ENCODE measurements at places on chromosomes 3 and 15.
A peak's percentile ranks its signal among the peaks of the same experiment; 100 is the strongest.

DNA sequence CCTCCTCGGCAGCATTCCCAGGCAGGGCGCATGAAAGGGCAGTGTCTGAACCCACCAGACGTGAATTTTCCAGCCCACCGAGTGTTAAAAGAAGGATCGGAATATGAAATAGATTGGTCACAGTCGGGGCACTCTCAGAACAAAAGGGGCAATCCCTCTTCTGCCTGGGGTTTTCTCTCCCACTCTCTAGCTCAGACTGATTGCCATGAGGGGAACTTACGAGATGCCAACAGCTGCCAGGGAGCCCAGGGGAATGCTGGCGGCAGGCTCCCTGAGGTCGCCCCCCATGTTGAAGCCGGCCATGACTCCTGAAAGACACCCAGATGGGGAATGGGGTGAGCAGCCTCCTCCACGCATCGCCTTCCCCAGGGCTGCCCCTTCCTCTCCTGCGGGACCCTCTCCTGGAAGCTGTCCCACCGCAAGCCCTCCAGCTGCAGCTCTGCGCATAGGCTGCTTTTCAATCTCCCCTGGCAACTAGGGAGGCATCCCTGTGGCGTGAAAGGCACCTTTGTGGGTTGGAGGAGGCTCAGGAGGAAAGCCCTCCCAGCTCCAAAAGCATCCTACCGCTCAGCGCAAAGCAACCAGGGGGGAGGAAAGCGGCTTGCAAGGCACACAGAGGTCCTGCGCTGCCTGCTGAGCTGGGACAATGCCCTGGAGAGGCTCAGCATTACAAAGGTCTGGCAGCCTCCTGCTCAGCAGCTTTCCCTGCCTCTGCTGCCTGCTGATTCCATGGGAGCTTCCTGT, 64.8 kb upstream of the HEG1 start:
- DNase-seq: peak; percentile 24

DNA sequence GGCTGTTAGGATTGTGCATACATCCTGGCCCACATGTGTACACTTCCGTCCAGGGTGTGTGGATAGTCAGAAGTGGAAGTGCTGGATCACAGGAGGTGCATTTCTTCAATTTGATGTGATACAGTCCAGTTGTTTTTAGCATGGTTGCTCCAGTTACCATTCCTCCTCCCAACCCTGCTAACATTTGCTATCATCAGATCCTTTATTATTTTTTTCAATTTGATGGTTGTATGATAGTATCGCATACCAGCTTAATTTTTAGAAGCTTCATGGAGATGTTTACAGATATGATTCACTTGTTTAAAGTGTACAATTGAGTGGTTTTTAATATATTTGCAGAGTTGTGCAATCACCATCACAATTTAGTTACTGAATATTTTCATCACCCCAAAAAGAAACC, 202.7 kb downstream of the ITPR1 start:
- DNase-seq: no peak

- DNase-seq: no peak
These were observed 25.0 kb downstream of the ACP3 start for GRCh38 chr3:132342183-132342582.

DNA sequence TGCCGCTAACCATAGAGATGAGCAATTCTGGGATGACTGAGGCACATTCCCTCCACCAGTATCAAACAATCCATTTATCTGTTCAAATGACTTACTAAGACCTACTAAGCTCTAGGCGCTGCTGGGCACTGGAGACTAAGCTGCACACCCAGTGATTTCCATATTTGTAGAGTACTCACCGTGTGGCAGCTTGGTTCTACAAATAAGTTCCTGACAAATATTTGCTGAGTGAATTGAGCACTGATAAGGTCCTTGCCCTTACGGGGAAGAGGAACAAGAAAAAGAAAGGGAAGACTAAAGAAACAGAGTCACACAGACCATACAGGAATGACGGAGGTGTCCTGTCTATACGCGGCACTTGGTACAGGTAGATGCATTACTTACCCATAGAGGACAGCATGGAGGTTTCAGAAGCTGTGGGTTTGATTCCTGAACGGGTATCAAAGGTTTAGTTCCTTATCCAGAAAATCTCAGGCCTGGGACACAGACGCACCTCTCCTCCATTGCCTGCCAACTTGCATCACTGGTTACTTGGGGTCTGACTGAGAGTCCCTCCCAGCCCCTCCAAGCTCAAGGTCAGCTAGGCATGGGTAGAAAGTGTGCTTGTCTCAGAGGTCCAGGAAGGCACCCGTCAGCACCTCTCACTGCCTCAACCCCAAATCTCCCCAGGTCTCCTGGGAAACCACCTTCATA, 298.6 kb upstream of the LYSMD4 start:
- DNase-seq: no peak

DNA sequence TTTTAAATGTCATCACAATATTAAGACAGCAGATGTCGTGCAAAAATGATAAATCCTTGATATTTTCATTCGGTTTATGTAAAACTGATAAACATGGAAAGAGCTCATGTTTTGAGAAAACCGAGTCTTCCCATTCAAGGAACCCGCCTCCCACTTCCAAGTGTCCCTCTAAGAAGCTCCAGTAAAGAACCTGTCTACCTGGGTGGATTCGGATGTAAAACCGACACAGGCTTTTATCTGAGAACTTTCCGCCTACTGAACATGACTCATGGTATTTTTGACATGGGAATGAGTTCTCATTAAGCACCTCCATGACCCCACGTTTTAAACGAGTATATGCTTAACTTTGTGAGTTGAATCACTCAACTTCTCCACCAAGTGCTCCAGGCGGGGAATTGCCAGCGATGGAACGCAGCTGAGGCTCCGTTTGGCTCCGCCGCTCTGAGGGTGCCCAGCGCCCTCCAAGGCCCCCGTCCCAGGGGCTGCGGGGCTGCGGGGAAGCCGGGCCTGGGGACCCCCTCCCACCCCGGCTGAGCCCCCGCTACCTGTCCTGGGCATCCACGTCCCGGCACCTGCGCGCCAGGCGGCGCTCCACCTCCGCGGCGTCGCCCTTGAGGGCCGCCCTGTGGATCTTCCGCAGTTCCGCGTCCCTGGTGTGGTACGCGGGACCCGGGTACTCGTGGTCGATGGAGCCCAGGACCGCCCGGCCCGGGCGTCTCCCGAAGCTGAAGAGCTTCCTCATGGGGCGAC, 119.9 kb downstream of the LMLN start:
- peak; percentile 36 for DNase-seq

DNA sequence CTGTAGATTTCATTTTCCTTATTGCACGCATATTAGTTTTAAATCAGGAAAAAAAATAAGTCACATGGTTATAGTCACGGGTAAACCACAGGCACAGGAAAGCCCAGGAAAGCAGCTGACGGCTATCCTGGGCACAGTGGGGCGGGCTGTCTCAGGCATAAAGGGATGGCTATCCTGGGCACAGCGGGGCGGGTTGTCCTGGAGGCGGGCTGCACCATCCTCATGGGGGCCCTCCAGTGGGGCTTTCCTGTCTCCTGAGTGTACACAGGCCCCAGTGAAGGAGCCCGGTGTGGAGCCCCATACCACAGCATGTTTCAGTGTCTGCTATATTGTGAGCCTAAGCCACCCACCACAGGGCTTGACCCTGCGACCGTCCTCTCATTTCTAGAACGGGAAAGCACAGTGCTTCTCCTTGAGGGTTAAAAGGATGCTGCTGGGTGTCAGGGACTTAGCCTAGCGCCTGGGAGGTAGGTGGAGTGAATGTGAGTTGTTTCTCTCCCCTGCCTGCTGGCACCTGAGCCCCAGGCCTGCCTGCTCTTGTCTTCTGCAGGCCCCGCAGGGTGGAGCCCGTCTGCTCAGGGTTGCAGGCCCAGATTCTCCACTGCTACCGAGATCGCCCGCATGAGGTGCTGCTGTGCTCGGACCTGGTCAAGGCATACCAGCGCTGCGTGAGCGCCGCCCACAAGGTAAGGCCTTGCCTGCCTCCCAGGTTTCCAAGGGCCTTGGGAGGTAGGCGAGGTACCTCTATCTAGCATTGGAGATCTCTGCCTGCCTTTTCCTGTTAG, 25.9 kb upstream of the PLXNA1 start:
- DNase-seq: peak; percentile 93

DNA sequence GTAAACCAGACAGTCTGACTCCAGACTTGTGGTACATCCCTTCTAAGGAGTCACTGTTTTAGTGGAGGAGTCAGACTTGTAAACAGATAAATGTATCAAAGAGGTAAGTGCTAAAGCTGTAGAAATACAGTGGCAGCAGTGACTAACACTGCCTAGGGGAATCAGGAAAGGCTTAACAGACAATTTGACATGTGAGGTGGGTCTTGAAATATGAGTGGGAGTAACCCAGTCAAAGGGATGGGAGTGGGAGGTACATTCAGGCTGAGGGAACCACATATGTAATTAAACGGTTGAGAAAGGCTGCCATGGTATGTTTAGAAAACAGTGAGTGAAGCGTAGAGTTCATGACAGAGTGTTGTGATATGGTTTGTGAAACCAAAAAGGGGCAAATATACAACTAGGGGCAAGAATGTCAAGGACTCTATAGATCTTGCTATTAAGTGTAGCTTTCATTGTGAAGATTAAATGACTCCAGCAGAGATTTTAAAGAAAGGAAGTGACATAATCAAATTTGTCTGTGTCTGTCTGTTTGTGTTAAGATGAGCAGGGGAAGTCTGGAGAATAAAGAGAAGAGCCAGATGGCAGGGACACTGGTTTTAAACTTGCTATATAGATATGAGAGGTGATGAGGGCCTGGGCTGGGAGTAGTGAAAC, 11.2 kb upstream of the ALCAM start:
- no peak for DNase-seq

DNA sequence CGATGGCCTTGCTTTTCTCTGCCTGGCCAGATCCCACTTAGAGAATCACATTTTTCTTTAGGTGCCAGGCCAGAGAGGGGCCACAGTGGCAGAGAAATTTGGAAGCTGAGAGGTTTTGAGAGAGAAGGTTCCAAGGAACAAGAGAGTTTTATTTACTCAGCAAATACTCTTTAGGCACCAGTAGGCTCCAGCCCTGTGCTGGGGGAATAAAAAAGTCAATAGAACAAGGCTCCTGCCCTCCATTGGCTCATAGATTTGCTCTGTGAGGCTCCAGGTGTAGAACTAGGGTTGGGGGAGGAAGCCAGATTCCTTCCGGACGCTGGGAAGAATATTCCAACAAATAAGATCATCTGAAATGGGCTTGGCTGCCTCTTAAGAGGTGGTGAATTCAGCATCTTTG, 59.9 kb downstream of the ST8SIA2 start:
- no peak for DNase-seq

DNA sequence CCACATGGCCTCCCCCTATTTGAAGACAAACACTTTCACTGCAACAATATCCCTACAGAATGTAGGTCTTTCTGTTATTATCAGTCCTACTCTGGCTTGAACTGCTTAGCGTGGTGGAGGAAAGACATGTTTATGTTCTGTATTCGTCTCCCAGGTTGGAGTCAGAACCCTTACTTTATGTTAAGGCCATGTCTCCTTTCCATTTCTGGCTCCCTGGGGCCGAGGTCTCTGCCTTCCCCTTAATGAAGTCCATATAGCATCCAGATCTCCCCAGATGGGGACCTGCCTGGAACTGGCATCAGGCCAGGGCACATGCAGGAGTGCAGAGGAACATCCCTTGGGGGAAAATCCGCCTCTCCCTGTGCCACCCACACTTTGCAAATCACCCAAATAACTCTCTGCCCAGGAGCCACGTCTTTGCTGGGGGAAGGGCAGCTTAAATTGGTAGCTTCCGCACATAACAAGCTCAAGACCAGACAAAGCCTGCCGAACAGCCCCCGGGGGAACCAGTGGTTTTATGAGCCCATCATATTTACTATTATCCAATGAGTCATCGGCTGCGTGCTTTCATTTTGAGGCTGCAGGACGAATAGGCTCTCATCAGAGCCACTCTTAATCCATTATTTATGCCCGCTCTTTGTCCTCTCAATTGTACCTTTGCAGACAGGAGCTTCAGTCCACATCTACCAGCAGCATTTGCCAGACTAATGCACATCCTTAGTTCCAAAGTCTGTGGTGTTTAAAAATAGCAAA, 237.0 kb downstream of the UACA start:
- peak; percentile 86 for DNase-seq

- DNase-seq: no peak
These were observed 545.7 kb downstream of the NLGN1 start for GRCh38 chr3:173943264-173943663.

DNA sequence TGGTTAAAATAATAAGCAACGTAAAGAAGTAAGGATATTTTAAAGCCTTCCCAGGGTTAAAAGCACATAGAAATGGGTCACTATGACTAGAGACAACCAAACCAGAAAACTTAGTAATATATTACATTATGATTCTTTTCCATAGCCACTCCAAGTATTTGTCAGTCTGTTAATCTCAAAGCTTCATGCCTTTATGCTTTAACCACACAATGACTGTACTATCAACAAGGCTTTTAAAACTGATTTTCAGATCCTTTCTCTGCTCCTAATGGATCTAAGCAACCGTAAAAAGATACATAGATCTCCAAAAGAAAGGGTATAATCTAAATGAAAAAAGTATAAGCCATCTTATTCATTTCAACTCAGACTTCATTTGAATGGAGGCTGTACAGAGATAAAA, 14.4 kb downstream of the SECISBP2L start:
- DNase-seq: no peak

DNA sequence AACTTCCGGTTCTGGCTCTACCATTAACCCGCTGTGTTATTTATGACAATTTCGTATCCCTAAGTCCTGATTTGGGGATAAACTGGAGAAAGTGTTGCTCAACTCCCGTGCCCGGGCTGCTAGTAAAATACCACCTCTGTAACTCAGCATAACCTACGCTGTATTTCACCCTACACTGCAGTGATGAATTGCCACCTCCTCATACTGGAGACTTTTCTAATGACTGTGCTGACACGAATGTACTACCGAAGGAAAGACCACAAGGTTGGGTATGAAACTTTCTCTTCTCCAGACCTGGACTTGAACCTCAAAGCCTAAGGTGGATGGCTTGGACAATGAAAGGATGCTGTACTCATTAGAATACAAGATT, 16.5 kb downstream of the SLC51A start:
- no peak for DNase-seq

GRCh38 chr3:194988495-194989165, 282.3 kb downstream of the XXYLT1 start:
- no peak for DNase-seq

DNA sequence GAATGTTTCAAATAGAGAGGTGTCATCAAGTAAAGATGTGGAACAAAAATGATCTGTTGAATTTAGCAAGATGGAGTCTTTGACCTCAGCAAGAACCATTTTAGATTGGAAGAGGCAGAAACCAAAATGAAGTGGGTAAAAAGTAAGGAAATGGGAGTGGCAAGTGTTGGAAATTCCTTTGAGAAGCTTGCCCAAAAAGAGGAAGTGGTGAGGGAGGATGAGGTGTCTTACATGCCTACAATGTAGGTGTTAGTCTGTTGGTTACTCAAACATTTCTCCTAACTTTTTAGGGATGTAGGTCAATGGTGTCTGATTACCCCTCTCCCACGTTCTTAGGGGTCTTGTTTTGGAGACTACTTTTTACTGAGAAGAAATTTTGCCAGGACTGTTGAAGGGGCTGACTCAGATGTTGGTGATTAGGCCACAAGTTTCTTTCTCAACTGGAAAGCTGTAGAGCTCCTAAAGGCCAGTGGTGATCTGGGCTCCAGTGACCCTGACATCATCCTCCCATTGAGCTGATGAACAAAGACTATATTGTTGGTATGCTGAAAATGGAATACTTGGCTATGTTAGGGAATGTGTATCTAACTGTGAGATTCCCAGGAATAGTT, 5.1 kb downstream of the PPP2R3A start:
- DNase-seq: no peak
